Mesenteric fat pad (tissue), 1 donor: ENCODE measurements at places on chromosomes 11 and 22. TPM values are rescaled to one million over a fixed set of nuclear protein-coding genes. Genes with fewer than 3 reads are reported as not detected.

Gene OR6A2
- total RNA-seq = 0.35 TPM

Gene UPB1
- total RNA-seq = 0.32 TPM

Gene NTM
- 2.9 TPM for total RNA-seq

- no peak for DNase-seq
Measured at GRCh38 chr11:34987617-34988016, 71.2 kb downstream of the PDHX start.

DNA sequence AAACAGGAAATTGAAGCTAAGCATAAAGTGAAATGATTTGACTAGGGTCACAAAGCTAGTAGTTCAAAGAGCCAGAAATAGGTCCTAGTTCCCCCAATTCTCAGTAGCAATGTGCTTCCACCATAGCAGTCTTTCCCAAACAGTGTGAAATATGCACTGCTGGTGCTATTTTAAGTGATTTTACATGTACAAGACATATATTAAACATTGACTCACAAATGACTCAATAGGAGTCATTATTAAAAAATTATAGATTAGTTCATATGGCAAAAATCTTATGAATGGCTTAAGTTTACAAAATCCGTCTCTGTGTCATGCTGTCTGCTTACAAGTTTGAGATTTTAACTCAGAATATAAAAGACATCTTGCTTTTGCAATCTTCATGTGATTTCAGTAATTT is 21.4 kb downstream of the KIF18A start:
- no peak for DNase-seq

DNA sequence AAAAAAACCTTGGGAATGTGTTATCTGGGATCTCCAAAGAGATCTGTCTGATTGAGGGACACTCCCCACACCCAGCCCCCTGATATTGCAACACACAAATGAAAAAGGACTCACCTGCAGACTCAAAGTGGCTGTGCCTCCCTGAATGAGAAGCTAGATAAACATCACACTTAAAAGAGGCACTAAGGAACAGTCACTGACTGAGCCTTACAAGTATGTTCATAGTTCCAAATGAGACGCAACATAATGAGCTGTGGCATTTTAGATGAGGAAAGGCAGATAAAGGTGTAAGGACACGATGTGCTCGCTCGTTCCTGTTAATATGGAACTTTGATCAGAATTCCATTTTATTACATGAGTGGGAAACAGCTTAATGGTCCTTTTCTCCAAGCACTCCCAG is 21.0 kb upstream of the CFAP300 start:
- DNase-seq = no peak

DNA sequence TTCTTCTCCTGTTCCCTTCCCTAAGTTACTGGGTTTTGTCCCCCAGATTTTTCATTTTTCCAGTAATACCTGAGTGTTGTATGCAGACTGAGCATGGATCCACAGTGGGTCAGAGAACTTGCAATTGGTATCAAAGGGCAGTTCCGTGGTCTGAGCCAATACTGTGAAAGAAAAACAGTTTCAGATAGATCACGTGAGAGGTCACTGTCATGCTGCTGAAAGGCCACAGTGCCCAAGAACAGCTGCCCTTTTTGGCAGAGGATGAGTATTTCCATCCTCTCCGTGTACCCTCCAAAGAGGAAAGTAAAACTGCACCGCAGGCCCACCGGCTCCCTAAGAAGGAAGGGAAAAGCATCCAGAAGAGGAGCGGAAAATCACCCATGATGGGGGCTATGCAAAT is 73.0 kb upstream of the TBCEL start:
- no peak for DNase-seq

- DNase-seq = no peak
Measured at GRCh38 chr11:33475993-33476392, 218.8 kb downstream of the HIPK3 start.

DNA sequence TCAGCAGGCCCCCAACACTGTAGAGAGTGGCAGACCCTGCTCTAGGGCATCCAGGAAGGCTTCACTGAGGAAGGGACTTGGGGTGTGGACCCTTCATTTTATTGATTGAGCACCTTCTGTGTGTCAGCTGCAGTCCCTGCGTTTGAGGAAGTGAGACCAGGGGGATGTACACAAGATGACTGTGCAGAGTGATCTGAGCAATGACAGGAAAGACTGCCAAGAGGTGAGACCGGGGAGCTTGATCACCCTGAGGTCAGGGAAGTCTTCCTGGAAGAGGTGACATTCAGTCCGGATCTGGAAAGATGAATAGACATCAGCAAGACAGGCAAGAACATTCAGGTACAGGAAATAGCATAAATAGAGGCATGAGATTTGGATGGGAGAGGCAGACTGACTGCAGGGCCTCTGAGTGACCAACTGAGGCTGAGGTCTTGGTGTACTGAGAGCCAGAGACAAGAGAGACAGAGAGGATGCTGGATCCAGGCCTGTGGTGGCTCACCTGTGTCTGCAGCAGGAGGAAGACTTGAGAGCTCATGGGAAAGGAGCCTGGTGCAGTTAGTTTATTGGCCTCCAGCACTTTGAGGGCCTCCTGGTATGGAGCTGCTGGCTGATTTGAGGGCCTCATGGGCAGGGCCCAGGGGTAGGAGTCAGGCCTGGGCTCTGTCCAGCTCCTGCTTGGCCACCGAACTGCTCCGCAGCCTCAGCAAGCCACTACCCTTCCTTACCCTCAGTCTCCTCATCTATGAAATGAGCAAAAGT is 5.2 kb downstream of the DGAT2 start:
- DNase-seq = no peak

GRCh38 chr22:21865041-21865440 is 2.4 kb downstream of the MAPK1 start:
- DNase-seq = peak; percentile 26

DNA sequence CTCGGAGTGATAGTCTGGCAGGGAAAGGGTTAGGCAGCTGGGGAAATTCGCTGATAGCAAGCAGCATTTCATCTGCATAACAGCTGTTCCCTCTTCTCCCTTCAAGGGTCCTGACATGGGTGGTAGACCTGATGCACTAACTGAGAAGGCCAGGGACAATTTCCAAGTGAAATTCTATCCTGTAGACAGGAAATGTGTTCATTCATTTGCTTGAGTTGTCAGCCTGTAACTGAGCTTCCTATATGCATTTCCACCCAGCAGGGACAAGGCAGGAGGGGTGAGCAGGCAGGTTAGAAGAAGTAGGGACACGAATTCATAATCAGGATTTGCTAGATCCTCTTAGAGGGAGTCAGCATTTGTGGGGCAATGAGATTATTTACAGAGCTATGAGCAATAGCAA is 154.3 kb upstream of the NCAM1 start:
- no peak for DNase-seq

GRCh38 chr11:70810133-70810532 is 411.8 kb downstream of the CTTN start:
- no peak for DNase-seq

DNA sequence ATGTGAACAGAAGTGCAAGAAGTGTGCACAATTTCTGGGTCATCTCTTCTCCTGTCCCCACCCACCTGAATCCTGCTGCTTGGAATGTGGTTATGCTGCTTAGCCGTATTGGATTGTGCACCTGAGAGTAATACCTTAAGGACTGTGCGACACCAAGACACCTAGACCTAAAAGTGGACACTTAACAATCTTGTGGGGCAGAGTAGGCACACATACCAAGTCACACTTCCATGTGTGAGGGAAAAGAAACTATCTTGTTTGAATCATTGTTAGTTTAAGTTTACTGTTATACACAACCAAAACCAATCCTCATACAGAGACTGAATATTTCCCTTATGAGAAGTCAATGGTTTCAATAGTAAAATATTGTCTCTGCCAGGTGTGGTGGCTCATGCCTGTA is 93.7 kb downstream of the CCDC83 start:
- DNase-seq = no peak

GRCh38 chr11:59197991-59198390 is 14.7 kb downstream of the MPEG1 start:
- DNase-seq = no peak

DNA sequence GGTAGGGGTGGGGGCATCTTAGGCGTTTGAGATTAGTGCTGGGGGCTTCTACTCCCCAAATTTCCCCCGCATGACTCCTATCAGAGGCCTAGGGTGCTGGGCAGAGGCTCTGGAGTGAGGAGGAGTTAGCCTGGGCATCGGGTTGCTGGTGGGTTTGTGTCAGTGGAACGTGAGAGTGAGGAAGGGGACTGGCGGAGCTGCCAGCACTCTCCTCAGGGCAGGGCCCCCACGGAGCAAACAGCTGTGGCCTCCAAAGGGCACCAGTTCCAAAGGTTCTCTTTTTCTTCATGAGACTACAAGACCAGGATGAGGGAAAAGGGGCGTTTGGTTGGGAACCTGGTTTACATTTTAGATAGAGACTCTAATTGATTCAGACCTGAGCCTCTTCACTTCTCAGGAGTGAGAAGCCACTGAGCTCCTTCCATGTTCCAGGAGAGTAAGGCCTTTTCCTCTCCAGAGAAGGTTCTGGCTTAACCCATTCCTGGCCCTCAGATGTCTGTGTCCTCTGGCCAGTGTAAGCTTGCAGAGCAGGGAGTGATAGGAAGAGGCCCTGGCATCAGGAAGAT is 35.6 kb upstream of the CDON start:
- DNase-seq = no peak

DNA sequence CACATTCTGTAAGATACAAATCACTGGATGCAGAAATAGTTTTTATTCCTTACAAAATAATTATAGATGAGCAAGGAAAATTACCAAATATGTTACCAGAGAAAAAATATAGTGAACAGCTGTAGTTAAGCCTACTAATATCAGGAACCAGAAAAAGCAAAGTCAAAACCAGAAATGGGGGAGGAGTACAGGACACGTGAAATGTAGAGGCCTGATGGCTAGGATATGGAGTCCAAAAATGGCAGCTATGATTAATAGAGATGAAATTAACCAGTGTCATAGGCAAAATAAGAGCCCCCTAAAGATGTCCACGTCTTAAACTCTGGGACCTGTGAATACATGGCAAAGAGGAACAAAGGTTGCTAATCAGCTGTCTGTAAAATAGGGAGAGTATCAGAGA is 34.1 kb downstream of the MRE11 start:
- no peak for DNase-seq

DNA sequence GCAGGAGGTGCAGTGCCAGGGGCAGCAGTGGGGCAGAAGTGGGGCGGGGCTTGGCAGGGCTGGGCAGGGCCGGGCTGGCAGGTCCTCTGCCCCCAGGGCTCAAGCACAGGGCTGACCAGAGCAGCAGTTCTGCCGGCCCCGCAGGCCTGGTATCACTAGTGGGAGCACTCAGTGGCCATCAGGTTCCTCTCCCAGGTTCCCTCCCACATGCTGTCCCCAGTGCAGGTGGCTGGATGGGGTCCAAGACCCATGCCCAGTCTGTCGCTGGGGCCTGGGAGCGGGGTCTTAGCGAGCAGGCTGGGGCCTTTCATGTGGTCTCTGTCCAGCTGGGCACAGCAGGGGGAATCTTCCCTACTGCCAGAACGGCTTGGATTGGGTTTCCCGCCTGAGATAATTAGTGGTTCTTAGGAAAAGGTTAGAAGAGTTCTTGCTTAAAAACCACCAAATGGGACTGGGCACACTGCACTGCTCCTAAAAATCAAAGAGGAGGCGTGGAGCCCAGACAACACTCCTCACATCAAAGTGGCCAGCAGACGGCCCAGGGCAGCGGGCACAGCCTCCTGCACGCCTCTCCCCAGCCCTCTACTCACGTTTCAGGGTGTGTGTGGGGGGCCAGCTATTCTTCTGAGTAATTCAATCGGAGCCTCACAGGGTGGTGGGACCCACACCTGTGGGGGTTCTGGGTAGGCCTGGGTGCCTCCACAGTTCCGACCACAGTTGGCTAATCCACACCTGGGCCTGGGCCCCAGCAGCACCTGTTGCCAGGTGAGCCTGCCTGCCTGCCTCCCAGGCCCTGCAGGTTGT is 45.6 kb downstream of the TPCN2 start:
- DNase-seq = no peak

DNA sequence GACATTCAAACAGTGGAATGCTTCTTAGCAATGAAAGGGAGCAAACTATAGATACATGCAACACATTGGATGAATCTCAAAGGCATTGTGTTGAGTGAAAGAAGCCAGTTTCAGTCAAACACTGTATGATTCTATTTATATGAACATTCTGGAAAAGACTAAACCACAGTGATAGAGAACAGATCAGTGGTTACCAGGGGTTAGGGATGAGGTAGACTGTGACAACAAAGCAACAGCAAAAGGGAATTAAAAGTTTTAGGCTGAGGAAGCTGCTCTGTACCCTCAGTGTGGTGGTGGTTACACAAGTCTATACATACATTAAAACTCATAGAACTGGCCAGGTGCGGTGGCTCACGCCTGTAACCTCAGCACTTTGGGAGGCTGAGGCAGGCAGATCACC is 23.0 kb downstream of the FDX1 start:
- no peak for DNase-seq

- DNase-seq = peak; percentile 92
Measured at GRCh38 chr11:1153951-1154493, 3.7 kb upstream of the MUC5AC start.
